Memory B cell (primary cell): ENCODE measurements at places on chromosomes 2 and 18.

DNA sequence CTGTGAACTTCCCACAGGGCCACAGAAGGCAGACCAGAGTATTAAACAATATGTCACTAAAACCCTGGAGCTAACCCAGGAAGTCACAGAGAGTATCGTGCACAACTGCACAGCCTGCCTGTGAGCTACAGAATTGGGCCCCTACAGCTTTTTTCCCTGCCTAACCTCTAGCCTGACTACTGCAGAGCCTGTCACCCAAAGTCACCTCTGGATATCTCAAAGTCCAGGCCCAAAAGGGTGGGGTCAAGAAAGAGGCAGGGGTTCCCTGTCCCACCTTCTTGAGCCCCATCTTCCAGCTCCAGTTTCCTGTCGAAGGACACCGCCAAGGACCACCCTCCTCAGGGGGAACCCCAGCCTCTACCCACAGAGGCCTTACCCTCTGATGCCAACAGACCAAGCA, 13.5 kb downstream of the GAD1 start:
- peaks cover 8% of the 10 kb centered on the region for H3K36me3 ChIP-seq
- H3K4me3 ChIP-seq, result no peak overlapping the region
- DNase-seq, result no peak

- H3K27ac ChIP-seq, result no peak overlapping the region
- peaks cover 4% of the 10 kb centered on the region for H3K27me3 ChIP-seq
- no peak for DNase-seq
- H3K36me3 ChIP-seq, result peaks cover 1% of the 10 kb centered on the region
Measured at GRCh38 chr18:63617915-63618234, 26.2 kb downstream of the SERPINB4 start.

DNA sequence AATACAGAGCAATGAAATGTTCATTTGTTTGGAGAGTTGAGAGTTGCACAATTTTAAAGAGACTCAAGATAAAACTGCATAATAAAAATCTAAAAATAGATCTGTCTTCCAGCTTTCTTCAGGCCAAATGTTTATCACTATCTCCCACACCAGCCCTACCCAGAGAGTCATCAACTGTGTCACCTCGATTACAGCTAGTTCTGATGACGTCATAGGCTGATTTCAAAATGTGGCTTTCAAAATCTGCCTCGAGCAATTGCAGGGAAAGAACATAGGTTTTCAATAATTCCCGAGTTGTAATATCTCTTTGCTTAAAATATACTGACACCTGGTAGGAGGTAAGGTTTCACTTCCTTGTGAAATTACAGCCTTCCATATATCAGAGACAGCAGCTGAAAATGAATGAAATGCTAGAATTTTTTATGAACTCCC, 677.6 kb upstream of the ID2 start:
- H3K27ac ChIP-seq, result no peak overlapping the region
- peaks cover 7% of the 10 kb centered on the region for H3K27me3 ChIP-seq
- H3K36me3 ChIP-seq, result no peaks in the 10 kb centered on the region

GRCh38 chr18:70973626-70974025, 684.8 kb downstream of the SOCS6 start:
- H3K27me3 ChIP-seq, result no peaks in the 10 kb centered on the region
- H3K4me3 ChIP-seq, result no peak overlapping the region
- no peak overlapping the region for H3K27ac ChIP-seq
- no peaks in the 10 kb centered on the region for H3K36me3 ChIP-seq
